Fibroblast of skin of abdomen (primary cell): ENCODE measurements at places on chromosomes 13 and 19.

- no peak for DNase-seq
Observed at GRCh38 chr13:51227404-51227803, 5.2 kb downstream of the FAM124A start.

- DNase-seq, result no peak
Observed at GRCh38 chr19:32870981-32871451, 1.4 kb upstream of the SLC7A9 start.

GRCh38 chr13:33745370-33746324, 72.3 kb upstream of the RFC3 start:
- no peak for DNase-seq

DNA sequence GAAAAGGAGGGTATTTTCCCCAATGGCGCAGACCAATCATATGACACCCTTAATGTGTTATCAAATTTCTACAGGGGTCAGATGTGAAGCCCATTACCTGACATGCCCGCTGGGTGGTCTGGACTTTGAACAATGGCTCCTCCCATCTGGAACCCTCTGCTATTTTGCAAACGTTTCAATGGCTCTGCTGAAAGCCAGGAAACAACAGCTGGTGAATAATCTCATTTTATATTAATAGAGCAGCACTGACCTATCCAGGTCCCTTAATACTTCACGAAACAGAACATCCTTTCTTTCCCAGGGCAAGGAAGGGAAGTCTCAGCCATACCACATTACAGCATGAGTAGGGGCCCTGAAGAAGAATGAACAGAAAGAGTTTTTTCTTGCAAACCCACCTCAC, 20.3 kb upstream of the KPNA3 start:
- no peak for DNase-seq

DNA sequence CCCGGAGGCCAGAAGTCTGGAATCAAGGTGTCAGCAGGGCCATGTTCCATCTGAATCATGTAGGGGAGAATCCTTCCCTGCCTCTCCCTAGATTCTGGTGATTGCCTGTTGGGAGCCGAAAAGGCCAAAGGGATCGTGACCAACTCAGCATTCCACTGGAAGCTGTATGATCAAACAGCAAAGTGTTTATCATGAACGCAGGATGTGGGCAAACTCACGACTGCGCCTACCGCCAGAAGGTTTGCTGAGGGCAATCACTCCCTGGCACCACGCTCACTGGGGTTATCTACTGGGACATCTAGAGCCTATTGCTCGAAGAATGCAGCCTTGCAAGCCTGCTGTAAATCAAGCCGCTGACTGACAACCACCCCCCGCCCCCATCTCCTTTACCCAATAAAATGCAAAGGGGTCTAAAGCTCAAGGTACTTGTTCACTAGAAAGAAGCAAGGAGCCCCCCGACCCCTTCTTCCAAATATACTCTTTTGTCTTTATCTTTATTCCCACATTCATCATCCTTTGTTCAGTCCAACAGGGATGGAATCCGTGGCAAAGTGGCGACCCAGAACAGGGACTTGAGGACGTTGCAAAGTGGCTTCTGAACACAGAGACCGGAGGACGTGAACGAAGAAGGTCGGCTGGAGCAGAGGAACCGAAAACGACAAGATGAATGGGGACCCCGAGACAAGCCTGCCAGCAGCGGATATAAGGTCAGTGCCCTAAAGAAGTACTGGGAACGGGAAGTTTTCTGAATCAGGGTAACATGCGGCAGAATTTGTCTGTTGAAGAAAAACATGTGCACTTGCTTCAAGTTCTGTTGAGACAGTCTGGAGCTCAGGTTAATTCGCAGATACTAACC, 16.8 kb downstream of the CLEC4M start:
- no peak for DNase-seq

- no peak for DNase-seq
Observed at GRCh38 chr13:39099231-39099630, 61.0 kb downstream of the NHLRC3 start.

DNA sequence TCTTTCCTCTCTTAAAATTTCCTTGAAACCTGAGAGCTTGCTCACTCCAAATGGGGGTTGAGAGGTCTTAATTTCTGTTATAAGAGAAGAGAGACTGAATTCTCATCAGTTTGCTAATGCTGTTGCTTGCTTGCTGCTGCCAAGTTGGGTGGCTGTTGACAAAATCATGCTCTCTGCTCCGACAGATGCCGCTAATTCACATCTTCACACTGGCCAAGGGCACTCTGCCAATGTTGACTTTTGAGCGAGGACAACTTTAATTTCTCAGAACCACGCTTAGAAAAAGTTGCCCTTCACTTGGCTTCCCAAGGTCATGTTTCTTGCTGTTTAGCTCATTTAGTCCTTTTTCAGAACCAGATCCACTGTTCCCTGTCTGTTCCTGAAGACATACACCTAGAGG, 402.9 kb downstream of the HS6ST3 start:
- DNase-seq, result no peak

DNA sequence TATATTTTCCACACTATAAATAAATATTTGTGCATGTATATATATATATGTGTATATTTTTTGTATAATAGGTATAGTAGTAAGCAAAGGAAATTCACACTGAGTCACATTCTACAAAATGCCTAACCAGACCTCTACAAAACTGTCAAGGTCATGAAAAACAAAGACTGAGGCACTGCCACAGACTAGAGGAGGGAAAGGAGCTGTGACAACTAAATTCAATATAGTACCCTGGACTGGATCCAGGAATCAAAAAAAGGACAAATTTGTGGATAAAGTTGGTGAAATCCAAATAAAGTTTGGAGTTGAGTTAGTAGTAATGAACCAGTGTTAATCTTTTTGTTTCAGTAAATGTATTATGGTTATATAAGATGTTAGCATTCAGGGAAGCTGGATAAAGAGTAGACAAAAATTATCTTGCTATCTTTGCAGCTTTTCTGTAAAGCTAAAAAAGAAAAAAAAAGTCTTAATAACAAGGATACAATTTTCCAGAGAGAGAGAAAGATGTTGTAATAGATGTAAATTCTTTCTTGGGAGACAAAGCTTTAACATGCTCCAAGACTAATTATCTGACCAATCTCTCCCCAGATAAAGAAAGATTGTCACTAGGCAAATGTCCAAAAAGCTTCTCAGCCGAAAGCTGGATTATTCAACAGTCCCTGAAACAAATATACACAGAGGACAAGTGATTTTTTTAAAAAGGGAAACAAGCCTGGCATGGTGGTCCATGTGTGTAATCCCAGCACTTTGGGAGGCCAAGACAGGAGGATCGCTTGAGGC, 19.1 kb downstream of the SYDE1 start:
- no peak for DNase-seq

DNA sequence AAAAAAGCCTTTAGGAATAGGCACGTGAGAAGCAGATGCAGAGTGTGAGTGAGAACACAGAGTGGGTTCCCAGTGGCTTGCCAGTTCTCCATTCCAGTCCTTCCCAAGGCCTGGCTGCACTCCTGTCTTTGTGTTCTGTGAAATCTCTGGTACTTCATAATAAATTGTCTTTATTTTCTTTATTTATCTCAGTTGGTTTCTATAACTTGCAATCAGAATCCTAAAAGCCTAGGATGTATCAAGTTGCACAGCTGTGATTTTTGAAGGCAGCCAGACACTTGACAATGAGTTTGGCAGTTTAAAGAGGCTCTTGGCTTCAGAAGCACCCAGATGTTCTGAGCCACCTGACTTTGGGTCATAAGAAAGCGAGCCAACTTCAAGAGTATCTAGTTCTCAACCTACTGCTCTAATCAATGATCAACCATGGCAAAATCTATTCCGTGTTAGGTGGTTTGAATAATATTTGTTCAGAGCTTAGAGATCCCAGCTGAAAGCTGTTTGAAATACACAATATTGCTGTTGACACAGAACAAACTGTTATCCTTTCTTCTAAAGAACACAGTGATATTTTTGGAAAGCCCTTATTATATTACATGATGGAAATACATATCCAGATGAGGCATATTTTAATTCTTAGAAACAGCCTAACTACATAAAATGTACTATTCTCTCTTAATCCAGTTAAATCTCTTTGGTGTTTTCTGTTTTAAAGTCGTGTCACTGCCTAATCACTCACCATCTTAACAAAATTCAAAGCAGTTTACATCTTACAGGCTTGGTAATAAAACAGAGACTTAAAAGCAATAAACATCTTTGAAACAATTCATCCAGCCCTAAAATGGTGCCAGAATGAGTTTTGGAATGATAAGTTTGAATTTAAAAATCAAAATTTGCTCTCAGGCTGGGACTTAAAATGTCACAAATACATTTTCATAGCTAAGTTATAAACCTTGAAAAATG, 483.0 kb upstream of the NBEA start:
- DNase-seq, result no peak

GRCh38 chr13:46622630-46623256, 69.8 kb downstream of the LRCH1 start:
- DNase-seq, result peak; percentile 84

DNA sequence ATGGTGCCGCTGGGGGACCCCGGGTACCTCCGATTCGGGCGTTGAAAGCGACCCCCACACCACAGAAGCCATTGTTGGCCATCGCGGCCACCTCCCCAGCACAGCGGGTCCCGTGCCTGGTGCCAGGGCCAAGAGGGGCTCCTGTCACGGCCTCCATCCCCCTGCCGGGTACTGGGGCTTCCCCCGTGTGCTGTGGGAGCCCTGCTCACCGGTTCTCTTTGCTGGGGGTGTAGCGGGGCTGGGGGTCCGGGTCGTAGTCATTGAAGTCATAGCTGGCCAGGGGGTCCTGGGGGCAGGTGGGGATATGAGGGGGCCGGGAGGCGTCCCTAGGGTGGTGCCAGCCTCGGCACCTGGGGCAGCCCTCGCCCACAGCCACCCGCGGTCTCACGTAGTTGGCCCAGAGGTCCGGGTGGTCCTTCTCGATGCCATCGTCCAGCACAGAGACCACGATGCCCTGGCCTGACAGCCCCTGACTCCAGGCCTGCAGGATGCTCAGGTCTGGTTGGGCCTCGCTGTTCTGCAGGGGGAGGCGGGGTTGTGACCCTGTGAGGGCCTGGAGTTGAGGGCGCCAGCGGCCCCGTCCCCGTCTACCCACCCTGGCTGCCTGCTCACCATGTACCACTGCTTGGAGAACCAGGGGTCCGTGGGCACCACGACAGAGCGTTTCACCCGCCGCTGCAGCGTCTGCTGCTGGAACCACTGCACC, 2.4 kb downstream of the PCSK4 start:
- DNase-seq, result no peak

GRCh38 chr19:12224676-12225075, 61.8 kb downstream of the ZNF136 start:
- DNase-seq, result no peak

DNA sequence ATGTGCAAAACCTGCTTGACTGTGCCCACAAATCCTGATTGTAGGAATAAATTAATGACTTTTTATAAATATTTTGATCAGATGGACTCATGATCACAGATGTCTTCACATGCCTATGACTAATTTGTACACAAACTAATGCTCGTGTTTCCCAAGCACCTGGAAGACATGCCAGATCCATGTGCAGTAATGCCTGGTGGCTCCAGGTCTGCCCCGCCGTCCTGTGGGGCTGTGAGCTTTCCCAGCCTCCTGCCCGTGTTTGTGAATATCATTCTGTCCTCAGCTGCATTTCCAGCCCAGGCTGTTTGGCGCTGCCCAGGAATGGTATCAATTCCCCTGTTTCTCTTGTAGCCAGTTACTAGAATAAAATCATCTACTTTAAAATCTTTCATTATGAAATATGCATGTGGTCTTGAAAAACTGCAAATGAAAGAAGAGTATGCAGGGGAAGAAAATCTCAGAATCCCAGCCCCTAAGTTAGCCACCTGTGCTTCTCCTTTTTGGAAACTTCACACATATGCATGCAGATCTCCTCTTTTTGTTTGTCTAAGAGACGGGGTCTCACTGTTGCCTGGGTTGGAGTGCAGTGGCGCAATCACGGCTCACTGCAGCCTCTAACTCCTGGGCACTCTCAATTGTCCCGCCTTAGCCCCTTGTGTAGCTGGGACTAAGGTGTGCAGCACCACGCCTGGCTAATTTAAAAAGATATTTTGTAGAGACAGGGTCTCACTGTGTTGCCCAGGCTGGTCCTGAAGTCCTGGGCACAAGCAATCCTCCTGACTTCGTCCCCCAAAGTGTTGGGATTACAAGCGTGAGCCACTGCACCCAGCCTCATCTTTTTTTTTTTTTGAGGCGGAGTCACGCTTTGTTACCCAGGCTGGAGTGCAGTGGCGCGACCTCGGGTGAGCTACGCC, 6.2 kb downstream of the RPL28 start:
- DNase-seq, result no peak

GRCh38 chr19:45444318-45445041, 20.8 kb upstream of the ERCC1 start:
- DNase-seq, result peak; percentile 67

DNA sequence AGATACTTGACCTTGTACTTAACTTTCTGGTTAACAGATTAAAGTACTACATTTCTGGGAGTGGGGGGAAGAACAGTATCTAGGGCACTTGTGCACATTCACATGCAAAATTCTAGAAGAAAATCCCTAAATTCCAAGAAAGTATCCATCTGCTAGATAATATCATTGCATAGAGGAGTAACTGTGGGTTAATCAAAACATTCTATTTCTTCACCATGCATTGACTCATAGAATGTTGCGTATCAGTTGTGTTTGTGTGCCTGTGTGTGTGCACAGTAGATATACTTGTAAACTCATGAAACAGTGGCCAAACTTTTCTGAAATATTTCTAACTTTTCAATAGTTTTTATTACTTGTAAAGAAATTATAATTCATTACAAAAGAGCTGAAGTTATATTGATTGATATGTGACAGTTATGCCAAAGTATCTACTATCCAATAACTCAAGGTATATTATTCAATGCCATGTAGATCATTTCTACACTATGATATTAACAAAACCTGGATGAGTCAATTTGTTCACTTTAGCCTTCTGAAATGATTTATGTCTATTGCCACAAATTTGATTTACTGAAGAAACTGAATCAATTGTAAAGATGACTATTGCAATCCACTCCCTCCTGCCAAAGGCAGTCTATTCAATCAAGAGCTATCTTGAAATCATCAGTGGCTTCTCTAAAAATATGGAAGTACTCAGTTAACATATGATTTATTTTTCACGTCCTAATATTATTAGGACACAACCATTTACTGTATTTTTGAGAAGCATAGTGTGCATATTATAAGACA, 756.7 kb upstream of the ARGLU1 start:
- DNase-seq, result no peak

- DNase-seq, result no peak
Observed at GRCh38 chr13:76339649-76340048, 546.6 kb downstream of the KCTD12 start.

GRCh38 chr19:1910177-1910576, 5.0 kb downstream of the ADAT3 start:
- DNase-seq, result peak; percentile 17

- DNase-seq, result no peak
Observed at GRCh38 chr19:49912965-49913685, 15.9 kb upstream of the ATF5 start.

- DNase-seq, result no peak
Observed at GRCh38 chr13:57925250-57925649, 293.7 kb downstream of the PCDH17 start.

GRCh38 chr13:35617420-35617819, 140.9 kb upstream of the MAB21L1 start:
- DNase-seq, result no peak
